ENCODE measurements at places on chromosomes 12 and 14.

- DNase-seq = no peak
Measured at GRCh38 chr12:64749461-64750200, 9.6 kb downstream of the GNS start.

- DNase-seq = no peak
Measured at GRCh38 chr14:93015064-93015463, 92.1 kb downstream of the CHGA start.

- DNase-seq = no peak
Measured at GRCh38 chr14:56358851-56359614, 220.6 kb upstream of the TMEM260 start.

DNA sequence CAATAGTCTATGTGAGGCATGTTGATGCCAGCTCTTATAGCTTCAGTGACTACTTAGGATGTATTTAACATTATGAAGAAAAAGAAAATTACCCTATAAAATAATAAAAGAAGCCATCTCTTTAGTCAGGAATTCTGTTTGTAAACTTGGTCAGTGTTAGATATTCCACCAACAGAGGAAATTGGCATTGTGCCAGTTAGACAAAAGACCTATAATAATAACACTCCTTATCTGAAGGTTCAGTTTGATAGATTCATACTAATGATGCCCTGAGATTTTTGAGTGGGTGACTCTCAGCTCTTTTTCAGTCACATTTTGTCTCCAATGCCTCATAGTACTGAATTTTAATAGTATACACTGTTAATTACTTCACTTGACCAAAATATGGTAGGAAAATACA, 6.6 kb downstream of the SYT10 start:
- no peak for DNase-seq

GRCh38 chr12:49903700-49904423, at the start of gene FAIM2:
FAIM2 (minus strand) TSS chr12:49903900; CDS start chr12:49903792, 108 bp downstream.
- peak; percentile 19 for DNase-seq

- DNase-seq = no peak
Measured at GRCh38 chr14:94450722-94451090, 1.9 kb downstream of the SERPINA11 start.

DNA sequence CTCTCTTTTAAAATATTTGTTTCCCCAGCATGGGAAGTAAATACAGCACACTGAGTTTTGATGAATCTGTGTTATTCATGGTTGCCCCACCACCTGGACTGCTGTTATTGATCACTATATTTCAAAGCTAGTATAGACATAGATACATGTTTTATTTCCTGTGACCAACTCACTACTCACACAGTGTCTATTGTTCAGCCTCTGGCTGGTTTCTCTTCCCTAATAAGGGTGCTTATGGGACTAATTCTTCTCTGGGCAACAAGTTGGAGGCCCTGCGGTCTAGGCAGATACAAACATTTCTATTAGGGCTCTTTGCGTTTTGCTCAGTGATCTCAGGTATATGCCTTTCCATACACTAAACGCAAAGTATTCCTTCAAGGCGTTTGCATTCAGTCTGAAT, 1191.0 kb upstream of the TMEM132C start:
- no peak for DNase-seq

DNA sequence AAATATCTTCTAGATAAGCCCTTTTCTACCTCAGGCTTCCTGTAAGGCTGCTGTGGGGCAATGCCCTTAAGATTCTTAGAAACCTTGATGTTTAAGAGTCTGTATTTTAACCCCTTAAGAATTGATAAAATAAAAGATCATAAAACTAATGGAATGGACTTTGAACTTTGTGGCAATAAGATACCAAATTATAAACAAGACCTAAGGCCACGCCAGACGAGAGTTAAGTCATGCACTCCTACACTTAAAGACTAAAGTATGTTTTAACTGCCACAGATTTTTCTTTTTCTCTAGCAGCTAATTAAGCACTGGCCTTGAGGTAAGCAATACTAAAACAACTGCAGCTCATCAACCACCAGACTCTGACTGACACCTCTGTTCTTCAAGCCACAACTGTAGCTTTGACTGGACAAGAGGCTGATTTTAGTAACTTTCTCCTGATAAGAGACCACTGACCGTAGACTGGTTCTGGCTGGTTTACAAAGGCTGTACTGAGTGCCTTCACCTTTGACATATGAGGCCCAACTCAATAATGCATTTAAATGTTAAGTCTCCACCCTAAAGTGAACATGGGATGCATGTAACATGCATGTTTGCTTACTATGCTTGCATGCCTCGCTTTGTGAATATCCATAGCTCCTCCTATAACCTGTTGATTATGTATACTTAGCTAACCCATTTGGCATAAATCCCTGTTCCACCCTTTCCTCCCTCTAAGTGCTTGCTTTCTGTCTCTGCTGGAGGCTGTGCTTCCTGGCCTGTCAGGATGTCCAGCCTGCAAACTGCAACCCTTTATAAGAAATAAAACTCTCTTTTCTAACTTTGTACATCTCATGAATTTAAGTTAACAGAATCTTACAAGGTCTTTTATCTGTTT, 71.9 kb downstream of the KLHL28 start:
- DNase-seq = no peak

DNA sequence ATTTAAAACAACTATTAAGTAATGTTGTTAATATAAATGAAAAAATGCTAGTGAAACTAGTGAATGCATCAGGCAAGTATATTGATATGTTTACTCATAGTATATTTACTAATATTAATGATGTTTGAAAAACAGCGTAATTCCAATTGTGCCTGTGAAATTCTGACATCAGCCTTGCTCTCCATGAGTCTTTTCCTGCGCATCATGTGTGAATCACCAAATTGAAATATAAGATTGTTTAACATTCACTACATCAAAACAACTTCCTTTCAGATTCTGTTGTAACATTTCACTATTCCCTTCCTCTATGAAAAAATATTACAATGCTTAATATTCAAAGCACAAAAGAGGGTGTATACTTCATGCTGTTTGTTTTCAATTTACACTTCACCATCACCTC, 1995.9 kb upstream of the SEL1L start:
- no peak for DNase-seq

DNA sequence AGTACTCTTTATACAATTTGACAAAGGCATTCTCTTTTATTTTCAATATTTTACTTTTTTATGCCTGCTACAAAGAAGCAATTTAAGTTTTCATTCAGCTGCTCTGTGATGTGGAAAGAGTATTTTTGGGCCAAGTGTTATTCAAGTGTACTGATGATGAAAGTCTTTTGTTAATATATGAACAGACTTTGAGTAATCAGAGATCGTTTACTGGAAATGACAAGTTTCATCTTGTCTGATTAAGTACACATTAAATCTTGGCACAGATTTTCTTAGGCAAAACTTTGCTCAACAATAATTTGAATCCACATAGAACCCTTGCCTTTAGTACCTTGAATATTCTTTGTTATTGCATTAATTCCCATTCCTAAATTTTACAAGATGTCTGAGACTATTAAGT, 13.3 kb upstream of the PZP start:
- no peak for DNase-seq

DNA sequence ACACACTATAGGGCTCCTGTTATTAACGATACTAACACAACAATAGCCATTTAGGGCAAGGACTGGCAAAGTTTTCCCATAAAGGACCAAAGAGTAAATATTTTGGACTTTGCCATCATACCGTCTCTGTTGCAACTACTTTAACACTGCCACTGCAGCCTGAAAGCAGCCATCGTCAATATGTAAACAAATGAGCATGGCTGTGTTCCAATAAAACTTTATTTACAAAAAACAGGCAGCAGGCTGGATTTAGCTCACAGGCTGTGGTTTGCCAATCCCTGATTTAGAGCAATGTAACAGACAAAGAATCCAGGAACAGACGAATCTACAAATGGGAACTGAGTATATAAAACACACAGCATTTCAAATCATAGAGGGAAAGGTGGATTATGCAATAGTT, 84.1 kb downstream of the FRMD6 start:
- DNase-seq = no peak

DNA sequence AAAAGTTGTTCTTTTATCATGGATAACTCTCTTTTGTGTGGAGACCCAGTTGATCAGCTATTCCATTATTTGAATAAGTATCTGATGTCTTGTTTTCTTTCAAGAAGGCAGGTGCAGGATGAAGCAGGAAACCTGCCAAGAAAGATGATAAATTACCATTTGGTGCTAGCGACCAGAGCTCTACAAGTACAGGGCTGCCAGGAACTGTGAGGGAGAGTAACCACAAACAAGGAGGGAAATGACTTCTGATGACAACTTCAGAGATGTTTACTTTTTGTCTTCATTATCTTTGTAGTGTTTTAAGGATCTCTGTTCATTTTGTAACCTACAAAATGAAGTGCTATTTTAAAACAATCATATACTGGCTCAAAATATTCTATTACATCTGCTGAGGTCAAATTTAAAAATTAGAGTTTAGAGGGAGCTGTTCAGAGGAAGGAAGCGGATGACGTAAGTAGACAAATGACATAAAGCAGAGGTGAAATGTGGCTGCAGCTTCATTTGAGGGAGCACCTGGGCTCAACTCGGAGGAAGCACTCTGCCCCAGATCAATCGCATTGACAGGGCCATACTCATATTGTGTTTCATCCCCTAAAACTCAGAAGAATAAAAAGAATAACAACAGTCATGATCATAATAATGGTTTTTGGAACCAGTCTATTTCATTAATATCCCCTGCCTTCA, 226.8 kb downstream of the C12orf42 start:
- DNase-seq = no peak

DNA sequence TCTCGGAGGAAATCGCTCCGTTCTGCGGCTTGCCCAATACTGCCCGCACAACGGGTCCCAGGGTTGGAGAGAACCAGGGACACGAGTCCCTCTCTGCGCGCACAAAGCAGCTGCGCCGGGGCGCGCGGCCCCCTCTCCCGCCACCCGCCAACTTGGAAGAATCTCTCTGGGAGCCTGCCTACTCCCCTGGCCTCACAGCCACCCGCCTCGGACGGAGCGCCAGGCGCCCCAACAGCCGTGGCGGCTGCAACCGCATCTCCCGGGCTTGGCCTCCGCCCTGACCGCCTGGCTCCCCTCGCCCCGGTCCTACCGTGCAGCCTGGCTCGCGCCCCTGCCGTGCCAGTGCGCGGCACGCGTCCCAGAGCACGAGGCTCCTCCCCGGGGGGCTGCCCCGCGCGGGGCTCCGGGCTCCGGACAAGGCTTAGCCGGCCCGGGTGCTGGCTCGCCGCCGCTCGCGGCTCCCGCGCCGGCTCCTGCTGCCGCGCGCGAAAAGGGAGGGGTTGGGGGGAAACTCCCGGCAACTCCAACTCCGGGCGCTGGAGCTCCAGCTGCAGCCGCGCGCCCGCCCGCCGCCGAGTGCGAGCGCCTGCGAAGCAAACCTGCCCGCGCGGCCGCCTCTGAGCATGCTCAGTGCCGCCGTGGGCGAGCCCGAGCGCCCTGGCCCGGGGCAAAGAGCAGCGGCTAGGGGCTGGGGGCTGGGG, at the start of gene STXBP6:
STXBP6 (minus strand) TSS at position 580 of the 701 bp plus-strand sequence. CDS start 75,329 bp downstream, outside the sequence.
- DNase-seq = no peak

DNA sequence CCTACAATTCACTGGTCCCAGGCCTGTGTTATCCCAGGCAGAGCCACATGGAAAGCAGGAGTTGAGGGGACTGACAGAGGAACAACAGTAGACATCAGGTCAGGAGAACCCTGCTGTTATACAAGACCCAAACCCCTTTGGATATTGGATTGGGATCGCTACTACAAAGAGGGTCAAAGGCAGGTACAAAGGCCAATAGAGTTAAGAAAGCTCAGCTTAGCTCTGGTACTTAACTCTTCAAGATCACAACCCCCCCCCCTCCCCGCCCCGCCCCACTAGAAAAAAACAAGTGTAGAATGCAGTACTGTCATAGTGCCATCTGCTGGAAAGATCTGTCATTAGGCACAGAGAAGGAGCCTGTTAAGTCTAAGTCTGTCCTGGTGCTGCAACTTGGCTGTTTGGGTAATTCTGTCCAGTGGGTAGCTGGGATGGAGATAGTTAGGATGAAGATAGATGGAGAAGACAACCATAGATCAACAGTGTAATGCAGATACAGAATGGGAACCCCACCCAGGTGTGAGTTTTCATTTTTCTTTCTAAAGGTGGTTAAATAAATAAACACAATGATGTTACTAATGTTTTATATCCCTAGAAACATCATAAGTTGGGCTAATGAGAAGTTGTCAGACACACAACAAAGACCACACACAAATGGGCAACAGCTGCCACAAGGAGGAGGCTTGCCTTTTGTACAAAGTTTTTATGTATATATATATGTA, 17.2 kb downstream of the REM2 start:
- DNase-seq = no peak

- no peak for DNase-seq
Measured at GRCh38 chr14:79040790-79041189, 870.6 kb downstream of the NRXN3 start.

GRCh38 chr12:75812271-75813018, 219.1 kb downstream of the PHLDA1 start:
- no peak for DNase-seq

GRCh38 chr12:6538420-6539313, 4.3 kb downstream of the GAPDH start:
- no peak for DNase-seq

GRCh38 chr12:125564753-125565152, 499.5 kb downstream of the AACS start:
- DNase-seq = no peak

DNA sequence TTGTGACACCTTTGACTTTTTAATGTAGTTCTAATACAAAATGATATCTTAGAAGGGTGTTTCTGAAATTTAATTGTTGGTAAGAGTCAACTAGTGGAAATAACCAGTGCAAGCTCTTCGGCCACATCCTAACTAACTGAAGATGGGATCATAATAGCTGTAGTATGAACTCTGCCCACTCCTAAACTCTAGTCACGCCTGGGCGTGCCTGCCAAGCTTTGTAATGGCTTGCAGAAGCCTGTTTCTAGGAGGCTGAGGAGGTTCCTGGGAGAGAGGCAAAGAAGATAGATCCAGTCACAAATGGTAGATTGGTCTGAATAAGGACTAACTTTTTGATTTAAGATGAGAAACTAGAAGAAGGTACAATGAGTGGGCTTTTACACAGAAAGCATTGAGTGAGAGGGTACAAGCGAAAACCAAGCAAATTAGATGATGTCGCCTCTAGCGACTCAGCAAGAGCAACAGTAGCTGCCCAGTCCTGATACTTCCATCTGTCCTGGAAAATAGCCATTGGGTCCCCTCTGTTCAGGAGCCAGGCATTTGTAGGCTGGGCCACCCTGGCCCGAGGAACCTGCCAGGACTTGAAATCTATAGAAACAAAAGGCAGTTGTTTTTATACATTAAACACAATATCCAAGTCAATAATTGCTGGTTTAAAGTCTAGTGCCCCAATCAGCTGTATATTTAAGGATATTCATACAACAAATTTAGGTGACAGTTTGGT, 148.8 kb downstream of the SLC38A4 start:
- DNase-seq = no peak

- no peak for DNase-seq
Measured at GRCh38 chr12:22993609-22994315, 368.8 kb downstream of the ETNK1 start.

- DNase-seq = no peak
Measured at GRCh38 chr12:102757154-102757881, 159.7 kb downstream of the PAH start.

DNA sequence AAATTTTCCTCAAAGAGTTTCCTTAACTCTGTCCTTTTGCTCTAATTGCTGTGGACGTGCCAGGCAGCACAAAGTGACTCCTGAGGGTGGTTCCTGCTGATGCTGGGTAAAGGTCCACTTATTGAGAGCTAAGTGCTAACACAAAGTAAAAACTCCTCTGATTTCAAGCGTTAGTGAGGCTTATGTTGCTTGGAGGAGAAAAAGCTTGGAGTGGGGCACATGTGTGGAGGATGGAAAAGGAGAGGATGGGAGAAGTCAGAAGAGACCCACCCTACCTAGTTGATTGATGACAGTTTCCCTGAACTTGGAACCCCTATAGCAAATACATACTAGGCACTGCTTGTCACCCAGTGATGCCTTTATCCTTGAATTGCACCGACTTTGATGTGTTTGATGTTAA, 10.1 kb upstream of the SLC11A2 start:
- no peak for DNase-seq

GRCh38 chr14:76034566-76034965, 49.0 kb downstream of the IFT43 start:
- no peak for DNase-seq

All from activated T-helper 9 cell treated with anti-CD3 and anti-CD28 coated beads, Interleukin-2, amount 50 U/mL, for 16 hours (primary cell).